ENCODE measurements at places on chromosomes 1 and 21.

- DNase-seq: no peak
Measured at GRCh38 chr1:37722181-37723071, 30.1 kb downstream of the CDCA8 start.

- DNase-seq: no peak
Measured at GRCh38 chr1:113192242-113192641, 119.2 kb downstream of the LRIG2 start.

DNA sequence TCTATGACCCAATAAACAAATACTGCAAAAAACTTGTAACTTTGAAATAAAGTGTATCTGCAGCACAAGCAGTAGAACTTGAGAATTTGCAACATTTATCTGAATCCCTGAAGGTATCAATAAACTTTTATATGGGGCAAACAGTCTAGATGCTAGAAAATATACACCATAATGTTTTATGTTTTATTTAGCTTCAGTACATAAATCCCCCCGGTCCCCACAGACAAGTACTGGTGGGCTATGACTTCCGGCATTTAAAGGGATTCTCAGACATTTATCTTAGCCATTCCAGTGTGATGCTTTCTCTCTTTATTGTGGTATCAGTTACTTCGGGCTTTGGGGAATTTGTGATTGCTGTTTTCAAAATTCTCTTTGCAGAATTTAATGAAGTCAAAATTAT lies 390.4 kb downstream of the SIPA1L2 start:
- DNase-seq: no peak

DNA sequence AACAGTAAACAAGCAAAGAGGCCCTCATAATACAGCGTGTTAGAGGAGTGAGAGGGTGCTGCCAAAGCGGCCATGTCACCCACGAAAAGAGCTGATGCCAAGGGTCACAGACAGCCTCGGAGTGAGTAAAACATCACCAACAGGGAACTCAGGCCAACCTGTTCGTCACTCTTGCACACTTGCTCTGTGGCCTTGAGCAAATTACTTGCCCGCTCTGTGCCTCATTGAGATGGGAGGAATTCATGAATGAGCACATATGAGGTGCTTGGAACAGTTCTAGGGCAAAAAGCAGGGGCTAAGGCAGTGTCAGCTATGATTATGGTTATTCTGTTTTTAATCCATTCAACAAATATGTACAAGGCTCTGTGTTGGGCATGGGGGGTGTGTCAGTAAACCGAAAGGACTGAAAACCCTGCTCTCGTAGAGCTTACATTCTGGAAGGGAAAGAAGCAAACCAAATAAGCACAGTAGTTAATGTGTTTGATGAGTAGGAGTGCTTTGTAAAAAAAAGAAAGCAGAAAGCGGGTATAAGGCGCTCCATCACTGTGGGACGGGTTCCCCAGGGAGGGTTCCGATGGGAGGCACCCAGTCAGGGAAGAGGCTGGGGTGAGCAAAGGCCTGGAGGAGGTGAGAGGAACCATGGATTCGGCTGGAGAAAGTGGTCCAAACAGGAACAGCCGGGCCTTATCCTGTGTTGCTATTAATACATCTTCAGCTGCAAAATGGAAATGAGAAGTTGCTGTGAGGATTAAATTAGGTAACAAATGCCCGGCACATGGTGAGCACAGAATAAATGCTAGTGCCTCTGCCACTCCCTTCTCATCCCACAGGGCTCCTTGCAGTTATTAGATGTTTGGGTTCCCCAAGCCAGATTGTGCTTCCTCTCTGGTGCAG lies 39.5 kb upstream of the RD3 start:
- no peak for DNase-seq

DNA sequence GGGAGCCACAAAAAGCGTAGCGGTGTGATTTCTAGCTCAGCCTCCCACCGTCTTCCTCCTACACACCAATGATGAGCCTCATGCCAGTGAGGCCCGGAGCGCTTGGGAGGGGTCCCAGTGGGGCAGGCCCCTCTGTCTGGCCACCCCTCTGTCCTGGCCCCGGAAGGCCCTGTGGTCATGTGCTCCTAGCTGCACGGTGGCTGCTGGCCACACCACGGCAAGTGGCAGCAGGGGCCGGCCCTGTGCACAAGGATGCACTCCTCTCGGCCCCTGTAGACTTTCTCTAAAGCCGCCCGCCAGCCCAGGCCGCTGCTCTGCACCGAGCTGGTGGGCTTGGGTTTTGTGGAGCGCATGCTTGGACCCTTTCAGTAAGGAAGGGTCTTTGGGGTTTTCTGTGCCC lies 53.6 kb downstream of the KCNAB2 start:
- DNase-seq: no peak
